ENCODE measurements at places on chromosomes 1 and 21.

- no peak for DNase-seq
These were observed 8.6 kb downstream of the RO60 start for GRCh38 chr1:193068013-193068412.

DNA sequence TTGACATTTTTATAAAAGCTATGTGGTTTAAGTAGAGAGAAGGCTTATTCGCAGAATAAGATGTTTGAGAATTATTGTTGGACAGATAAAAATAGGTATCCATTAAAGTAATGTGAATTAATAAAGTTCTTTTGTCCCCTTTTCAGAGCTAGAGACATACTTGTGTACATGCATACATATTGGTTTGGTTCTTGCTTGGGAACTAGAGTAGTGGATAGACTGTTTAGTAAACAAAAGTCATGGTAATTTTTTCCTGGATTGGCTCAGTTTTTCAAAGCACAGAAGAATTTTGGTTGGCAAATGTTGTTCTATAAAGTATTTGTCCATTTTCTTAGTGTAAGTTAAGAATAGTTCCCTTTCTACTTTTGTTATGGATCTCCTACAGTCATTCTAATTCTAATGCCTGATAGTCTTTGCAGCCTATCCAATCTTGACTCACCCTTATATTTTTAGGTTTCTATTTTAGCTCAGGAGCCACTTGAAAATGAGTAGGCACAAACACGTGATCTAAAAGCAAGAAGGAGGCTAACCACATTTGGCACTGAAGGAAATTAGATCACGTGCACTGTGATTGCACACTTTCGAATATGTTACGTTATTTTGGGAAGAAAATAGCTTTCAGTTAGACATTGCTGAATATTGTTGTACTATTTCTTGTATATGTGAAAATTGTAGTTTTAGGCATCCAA lies 47.0 kb downstream of the RABGAP1L start:
- no peak for DNase-seq

DNA sequence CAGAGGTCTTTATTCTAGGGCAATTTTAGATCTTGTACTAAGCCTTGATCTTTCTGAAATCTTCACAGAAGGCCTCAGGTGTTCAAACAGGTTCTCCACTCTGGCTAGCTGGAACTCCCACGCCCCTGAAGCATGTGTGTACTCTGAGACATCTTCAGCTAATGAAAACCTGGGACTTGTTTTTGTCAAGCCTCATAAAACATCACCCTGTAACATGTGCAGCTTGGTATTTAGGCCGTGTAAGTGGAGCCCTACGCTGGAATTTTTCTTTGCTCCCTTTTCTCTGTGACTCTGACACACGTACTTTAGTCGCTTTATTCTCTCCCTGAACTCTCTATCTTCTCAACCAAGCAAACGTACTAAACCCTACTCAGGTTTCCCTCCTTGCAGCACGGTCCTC lies 701.9 kb upstream of the ZP4 start:
- DNase-seq: no peak

GRCh38 chr1:19893687-19894086 lies 11.5 kb downstream of the OTUD3 start:
- no peak for DNase-seq

GRCh38 chr1:30718091-30718635 lies 5.2 kb downstream of the MATN1 start:
- peak; percentile 98 for DNase-seq

DNA sequence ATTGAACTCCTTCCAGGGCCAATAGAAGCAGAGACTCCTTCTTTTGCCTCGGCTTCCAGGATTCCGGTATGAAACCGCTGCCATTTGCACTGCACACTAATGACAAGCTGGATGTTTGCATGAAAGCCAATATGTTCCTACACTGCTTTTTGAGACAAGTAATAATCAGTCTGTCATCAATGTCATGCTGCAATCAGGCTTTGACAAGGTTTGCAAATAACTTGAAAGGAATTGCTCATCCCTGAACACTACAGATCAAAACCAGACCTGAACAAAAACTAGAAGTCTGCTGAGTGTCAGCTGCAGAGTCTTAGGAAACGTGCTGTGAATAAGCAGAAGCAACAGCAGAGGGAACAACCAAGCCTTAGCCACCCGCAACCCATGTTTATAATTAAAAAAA lies 720.7 kb upstream of the CXADR start:
- no peak for DNase-seq

- no peak for DNase-seq
These were observed 87.0 kb upstream of the GALNT2 start for GRCh38 chr1:229980009-229980408.

- DNase-seq: no peak
These were observed 260.2 kb downstream of the HHAT start for GRCh38 chr1:210588946-210589345.

DNA sequence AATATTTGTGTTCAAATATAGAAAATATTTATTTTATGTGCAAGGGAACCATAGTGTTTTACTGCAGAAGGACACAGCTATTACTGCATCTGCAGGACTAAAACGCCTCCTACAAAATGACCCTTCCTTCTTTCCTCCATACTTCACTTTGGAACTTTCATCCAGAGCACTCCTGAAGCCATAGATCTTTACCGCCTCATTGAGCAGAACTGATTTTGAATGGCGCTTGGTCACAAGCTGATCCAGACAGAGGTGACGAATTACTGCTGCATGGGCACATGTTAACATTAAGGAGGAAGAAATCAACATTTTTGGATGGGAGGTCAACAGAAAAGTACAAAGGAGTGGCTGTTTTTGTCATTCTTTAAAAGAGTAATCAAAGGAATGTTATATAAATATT lies 931.6 kb downstream of the NCAM2 start:
- no peak for DNase-seq

DNA sequence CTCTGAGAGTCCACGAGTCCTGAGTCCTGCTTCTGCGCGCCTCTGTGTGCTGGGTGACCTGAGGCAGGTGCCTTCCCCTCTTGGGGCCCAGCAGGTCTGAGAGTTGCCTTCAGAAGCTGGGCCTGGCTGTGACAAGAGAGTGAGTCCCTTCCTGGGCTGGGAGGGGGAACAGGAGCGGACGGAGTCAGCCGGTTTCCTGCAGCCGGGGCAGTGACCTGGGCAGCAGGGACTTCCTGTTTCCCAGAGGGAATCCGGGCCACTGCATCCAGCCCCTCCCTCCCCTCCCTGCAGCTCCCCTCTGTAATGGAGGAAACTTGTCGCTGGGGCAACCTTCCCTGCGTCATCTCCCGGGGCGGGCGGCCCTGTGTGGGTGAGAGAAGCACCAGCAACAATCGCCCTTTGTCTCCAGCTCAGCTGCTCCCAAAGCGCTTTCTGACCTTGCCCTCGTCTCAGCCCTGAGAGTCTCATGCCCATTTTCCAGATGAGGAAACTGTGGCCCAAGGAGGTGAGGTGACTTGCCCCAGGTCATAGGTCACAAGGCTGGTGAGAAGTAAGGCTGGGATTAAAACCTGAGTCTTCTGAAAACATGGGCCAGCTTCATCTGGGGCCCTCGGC lies 61.1 kb downstream of the SDC3 start:
- DNase-seq: peak; percentile 81

GRCh38 chr21:32088471-32088870 lies 190.4 kb downstream of the MIS18A start:
- no peak for DNase-seq

DNA sequence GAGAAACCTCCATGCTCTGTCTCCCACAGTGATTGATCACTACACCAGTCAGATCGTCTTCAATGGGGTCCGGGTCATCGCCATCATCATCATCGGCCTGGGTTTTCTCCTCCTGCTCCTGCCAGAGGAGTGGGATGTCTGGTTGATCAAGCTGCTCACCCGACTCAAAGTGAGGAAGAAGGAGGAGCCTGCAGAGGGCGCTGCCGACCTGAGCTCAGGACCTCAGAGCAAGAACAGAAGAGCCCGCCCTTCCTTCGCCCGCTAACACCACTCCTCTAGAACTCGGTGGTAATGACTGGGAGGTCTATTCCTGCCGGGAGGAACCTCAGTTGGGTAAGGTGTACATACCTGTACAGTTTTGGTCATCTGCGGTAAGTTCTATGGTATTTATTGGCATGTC lies 50.3 kb upstream of the COA6 start:
- DNase-seq: peak; percentile 10

- DNase-seq: no peak
These were observed 28.3 kb downstream of the NCMAP start for GRCh38 chr1:24584171-24584647.

Data from neural crest cell (in vitro differentiated cells).